Bronchial epithelial cell (primary cell): ENCODE measurements at places on chromosomes 3 and 15. TPM values are rescaled to one million over a fixed set of nuclear protein-coding genes. Genes with fewer than 3 reads are reported as not detected.

The ALDH1A2 gene
- total RNA-seq, result 0.79 and 1.9 TPM in 2 replicates

The ARHGEF26 gene
- total RNA-seq, result 0.53 and 0.64 TPM in 2 replicates

The GP5 gene
- under 0.01 TPM in 2 replicates for total RNA-seq

The GOLGA8K gene
- 0.13 and 0.26 TPM in 2 replicates for total RNA-seq

The OR5K2 gene
- not detected in 2 replicates for total RNA-seq

The NMD3 gene
- 65.2 and 153 TPM in 2 replicates for total RNA-seq

The C15orf39 gene
- 2.1 and 2.2 TPM in 2 replicates for total RNA-seq

The NANOGP8 gene
- not detected in 2 replicates for total RNA-seq

The ITIH1 gene
- not detected in 2 replicates for total RNA-seq

The NLGN1 gene
- under 0.01 and 0.13 TPM in 2 replicates for total RNA-seq

The AVEN gene
- total RNA-seq, result 32.0 and 51.3 TPM in 2 replicates

The TGM5 gene
- under 0.01 and 1.8 TPM in 2 replicates for total RNA-seq

The AADACL2 gene
- not detected in 2 replicates for total RNA-seq

The SERINC4 gene
- total RNA-seq, result 0.13 TPM in 1 of 2 replicates, not detected in the other

The FBN1 gene
- 0.90 and 6.3 TPM in 2 replicates for total RNA-seq

The C15orf62 gene
- 1.8 and 2.7 TPM in 2 replicates for total RNA-seq

The RHCG gene
- 247 and 322 TPM in 2 replicates for total RNA-seq

The SHC4 gene
- total RNA-seq, result under 0.01 and 0.26 TPM in 2 replicates

The PLSCR2 gene
- total RNA-seq, result 0.26 TPM in 1 of 2 replicates, not detected in the other

The GABRA5 gene
- not detected in 2 replicates for total RNA-seq

The ERC2 gene
- under 0.01 and 0.13 TPM in 2 replicates for total RNA-seq

The RFT1 gene
- total RNA-seq, result 11.4 and 15.5 TPM in 2 replicates

The CFAP161 gene
- total RNA-seq, result 0.26 TPM in 1 of 2 replicates, not detected in the other

The PROK2 gene
- total RNA-seq, result not detected in 2 replicates

The TLR9 gene
- total RNA-seq, result not detected in 2 replicates

The MELTF gene
- total RNA-seq, result 2.1 and 4.6 TPM in 2 replicates
